ENCODE measurements at places on chromosomes 7 and 10. TPM values are rescaled to one million over a fixed set of nuclear protein-coding genes. Genes with fewer than 3 reads are reported as not detected.

DNA sequence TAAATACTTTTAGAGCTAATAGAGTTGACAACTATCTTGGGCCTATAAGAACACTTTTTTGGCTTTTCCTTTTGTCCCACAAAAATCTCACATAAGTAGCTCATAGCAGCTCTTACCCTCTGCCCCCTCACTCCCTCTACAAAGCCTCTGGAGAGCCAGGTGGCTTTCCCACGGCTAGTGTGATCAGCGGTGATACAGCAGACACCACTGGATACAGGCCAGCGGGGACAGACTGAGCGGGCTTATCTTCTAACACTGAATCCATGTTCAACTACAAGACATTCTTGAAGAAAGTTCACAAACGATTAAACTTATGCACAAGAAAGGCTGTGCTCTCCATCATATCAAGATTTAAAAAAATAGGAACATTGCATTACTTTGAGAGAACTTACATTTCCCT lies 377.2 kb downstream of the PARD3 start:
- DNase-seq = no peak
- no peak overlapping the region for H3K27ac ChIP-seq
- H3K36me3 ChIP-seq = no peaks in the 10 kb centered on the region
- no peaks in the 10 kb centered on the region for H3K27me3 ChIP-seq

DNA sequence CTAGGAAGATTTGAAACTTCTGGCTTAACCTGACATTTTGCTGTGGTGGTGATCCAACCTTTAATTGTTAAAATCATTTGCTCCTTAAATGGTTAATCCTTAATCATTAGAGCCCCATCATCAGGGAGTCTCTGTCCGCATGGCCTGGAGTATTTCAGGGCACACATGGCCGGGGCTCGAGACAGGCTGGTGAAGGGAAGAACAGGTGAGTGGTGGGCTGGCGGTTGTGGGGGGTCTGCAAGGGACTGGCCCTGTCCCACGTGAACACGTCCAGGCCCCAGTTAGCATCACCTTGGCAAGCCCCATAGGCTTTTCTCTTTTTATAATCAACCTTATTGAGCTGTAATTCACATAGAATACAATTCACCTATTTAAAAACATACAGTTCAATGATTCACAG lies 109.5 kb downstream of the DNAJB6 start:
- DNase-seq = no peak
- no peaks in the 10 kb centered on the region for H3K27me3 ChIP-seq
- no peaks in the 10 kb centered on the region for H3K4me1 ChIP-seq
- no peak overlapping the region for H3K27ac ChIP-seq
- H3K36me3 ChIP-seq = no peaks in the 10 kb centered on the region

GRCh38 chr10:124706462-124707143 lies 37.6 kb downstream of the FAM53B start:
- no peak for DNase-seq
- peaks cover 87% of the 10 kb centered on the region for H3K4me1 ChIP-seq
- no peaks in the 10 kb centered on the region for H3K36me3 ChIP-seq
- no peak overlapping the region for H3K4me3 ChIP-seq
- peak overlapping the region; percentile 94 for H3K27ac ChIP-seq

GRCh38 chr7:90698616-90699015 lies 102.5 kb downstream of the CDK14 start:
- no peak overlapping the region for H3K4me3 ChIP-seq
- H3K4me1 ChIP-seq = peaks cover 4% of the 10 kb centered on the region
- no peak for DNase-seq
- H3K27me3 ChIP-seq = no peaks in the 10 kb centered on the region
- H3K36me3 ChIP-seq = no peaks in the 10 kb centered on the region

DNA sequence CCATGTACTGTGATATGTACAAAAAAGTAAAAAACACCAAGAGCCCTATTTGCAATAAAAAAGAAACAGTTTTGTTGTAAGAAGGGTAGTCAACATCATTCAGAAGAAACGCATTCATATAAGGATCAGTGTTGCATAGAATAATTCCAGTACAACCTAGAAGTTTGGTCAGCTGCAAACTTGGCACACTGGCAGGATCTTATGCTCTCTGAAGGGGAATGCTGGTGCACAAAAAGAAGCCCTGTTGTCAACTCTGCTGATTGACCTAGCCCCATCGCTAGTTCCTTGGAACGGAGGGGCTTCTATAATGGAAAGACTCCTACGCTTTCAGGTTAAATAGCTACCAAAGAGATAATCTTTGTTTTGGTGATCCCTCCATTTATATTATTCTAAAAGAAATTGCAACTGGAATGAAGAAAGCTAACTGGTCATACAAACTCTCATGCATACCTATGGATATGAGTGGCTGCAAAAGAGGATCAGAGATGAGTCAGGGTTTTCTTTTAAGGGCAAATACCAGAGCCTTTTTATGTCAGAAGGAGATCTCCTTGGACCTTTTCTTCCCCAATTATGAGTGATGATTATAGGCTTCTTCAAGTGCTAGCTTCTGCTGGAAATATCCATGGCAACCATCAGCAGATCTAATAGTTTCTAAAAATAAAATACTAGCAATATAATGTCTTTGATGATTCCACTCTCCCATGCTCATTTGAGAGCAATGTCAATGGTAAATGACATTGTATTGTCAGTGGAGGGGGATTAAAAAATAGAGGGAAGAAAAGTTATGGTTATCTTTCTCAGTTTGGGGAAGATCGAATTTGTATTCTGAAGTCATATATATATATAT lies 312.4 kb upstream of the CACNA2D1 start:
- no peak overlapping the region for H3K27ac ChIP-seq
- no peaks in the 10 kb centered on the region for H3K36me3 ChIP-seq
- H3K4me3 ChIP-seq = no peak overlapping the region
- H3K27me3 ChIP-seq = no peaks in the 10 kb centered on the region
- H3K4me1 ChIP-seq = no peaks in the 10 kb centered on the region

- H3K4me3 ChIP-seq = no peak overlapping the region
- DNase-seq = no peak
- H3K27ac ChIP-seq = no peak overlapping the region
- H3K4me1 ChIP-seq = no peaks in the 10 kb centered on the region
Measured at GRCh38 chr7:121547544-121548092, 151.5 kb upstream of the FAM3C start.

GRCh38 chr10:11353006-11353896 lies 258.2 kb downstream of the USP6NL start:
- H3K36me3 ChIP-seq = no peaks in the 10 kb centered on the region
- H3K4me1 ChIP-seq = no peaks in the 10 kb centered on the region
- no peak overlapping the region for H3K27ac ChIP-seq
- DNase-seq = no peak
- no peaks in the 10 kb centered on the region for H3K27me3 ChIP-seq
- no peak overlapping the region for H3K4me3 ChIP-seq

GRCh38 chr10:20065814-20066213 lies 249.6 kb downstream of the PLXDC2 start:
- no peak for DNase-seq
- H3K27ac ChIP-seq = no peak overlapping the region
- H3K36me3 ChIP-seq = no peaks in the 10 kb centered on the region
- H3K27me3 ChIP-seq = no peaks in the 10 kb centered on the region
- H3K4me1 ChIP-seq = no peaks in the 10 kb centered on the region
- H3K4me3 ChIP-seq = no peak overlapping the region

DNA sequence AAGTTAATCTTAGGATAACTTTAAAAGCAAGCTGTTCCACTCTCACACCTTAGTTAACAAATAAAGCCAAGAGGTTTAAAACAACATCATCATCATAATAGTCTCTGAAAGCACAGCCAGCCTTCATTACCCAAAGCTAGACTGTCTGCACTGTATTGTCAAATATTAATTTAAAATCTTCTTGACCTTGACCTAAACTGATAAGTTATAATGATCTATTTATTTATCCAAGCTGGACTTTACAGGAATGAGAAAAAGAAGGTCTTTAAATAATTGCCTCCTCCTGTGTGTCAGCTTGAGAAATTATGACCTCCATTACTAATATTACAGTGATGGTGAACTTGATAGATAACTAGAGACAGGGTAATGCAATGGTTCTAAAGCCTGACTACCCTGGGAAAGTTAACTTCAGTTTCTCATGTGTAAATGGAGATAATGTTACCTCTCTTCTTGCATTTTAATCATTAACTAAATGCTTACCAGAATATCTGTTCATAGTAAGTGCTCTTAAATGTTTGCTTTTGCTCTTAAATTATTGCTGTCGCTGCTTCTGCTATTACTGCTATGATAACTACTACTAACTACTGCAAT lies 111.0 kb downstream of the KAT6B start:
- H3K4me3 ChIP-seq = no peak overlapping the region
- no peak overlapping the region for H3K27ac ChIP-seq
- no peaks in the 10 kb centered on the region for H3K27me3 ChIP-seq

Gene FGF8
- not detected for total RNA-seq

- no peak overlapping the region for H3K27ac ChIP-seq
- H3K36me3 ChIP-seq = no peaks in the 10 kb centered on the region
- H3K27me3 ChIP-seq = no peaks in the 10 kb centered on the region
- DNase-seq = no peak
- no peak overlapping the region for H3K4me3 ChIP-seq
Measured at GRCh38 chr7:24972166-24972477, 7.9 kb downstream of the OSBPL3 start.

DNA sequence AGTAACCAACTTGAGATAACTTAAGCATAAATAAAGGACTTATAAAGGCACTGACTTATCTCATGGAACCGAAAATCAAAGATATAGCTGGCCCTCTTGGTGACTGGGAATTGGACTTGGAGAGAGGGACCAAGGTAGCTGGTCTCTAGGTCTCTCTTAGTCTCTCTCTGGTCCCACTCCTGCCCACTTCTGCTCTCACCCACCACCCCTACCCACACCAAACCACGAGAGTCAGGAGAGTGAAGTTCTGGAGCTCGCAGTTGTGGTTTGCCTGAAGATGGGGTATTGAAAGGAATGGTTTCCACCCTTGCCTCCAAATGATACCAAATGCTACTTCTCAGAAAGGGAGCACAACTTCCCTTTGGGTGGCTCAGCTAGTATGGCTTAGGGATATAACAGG lies 216.3 kb downstream of the LRMDA start:
- H3K4me1 ChIP-seq = peaks cover 17% of the 10 kb centered on the region
- DNase-seq = no peak
- H3K27ac ChIP-seq = no peak overlapping the region
- H3K36me3 ChIP-seq = no peaks in the 10 kb centered on the region

Gene LIPJ
- total RNA-seq = 3.4 TPM

DNA sequence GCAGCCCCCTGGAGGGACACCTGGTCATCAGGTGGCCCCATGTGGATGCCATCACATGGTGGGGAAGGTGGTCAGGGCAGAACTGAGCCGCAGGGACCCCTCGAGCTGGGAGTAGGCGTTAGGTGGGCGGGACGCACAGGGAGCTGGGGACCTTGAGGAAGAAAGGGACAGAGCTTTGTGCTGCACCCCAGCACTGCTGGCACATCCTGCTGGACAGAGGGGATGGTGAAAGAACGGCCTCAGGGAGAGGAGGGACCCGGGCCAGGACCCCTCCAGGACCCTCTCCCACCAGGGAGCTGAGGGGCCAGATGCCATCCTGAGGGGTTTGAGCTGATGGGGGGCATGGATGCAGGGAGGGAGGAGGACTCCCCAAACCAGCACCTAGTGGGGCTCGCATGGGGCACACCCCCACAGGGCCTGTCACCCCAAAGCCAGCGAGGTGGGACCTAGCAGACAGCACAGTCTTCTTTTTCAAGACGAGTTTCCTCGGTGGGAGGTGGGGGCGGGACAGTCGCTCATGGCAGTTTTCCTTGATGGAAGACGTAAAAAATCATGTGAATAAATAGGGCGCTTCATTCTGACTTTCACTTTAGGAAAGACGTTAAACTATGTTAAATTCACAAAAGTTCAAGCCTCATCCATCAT lies 43.3 kb downstream of the STK32C start:
- H3K27me3 ChIP-seq = no peaks in the 10 kb centered on the region
- H3K36me3 ChIP-seq = no peaks in the 10 kb centered on the region
- DNase-seq = no peak

- H3K4me3 ChIP-seq = no peak overlapping the region
- DNase-seq = no peak
- H3K36me3 ChIP-seq = no peaks in the 10 kb centered on the region
- H3K27ac ChIP-seq = no peak overlapping the region
Measured at GRCh38 chr7:31935124-31936054, 134.8 kb downstream of the PDE1C start.

DNA sequence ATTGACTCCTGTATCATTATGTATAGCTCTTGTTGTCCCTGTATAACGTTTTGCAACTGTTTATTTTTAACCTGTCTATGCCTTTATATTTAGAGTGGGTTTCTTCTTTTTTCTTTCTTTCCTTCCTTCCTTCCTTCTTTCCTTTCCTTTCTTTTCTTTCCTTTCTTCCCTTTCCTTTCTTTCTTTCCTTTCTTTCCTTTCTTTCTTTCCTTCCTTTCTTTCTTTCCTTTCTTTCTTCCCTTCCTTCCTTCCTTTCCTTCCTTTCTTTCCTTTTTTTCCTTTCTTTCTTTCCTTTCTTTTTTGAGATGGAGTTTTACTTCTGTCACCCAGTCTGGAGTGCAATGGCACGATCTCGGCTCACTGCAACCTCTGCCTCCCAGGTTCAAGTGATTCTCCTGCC lies 5.9 kb downstream of the JAKMIP3 start:
- H3K4me3 ChIP-seq = no peak overlapping the region
- no peaks in the 10 kb centered on the region for H3K36me3 ChIP-seq
- no peak overlapping the region for H3K27ac ChIP-seq
- no peaks in the 10 kb centered on the region for H3K27me3 ChIP-seq
- H3K4me1 ChIP-seq = no peaks in the 10 kb centered on the region

- no peaks in the 10 kb centered on the region for H3K27me3 ChIP-seq
- DNase-seq = no peak
- no peak overlapping the region for H3K4me3 ChIP-seq
- H3K36me3 ChIP-seq = no peaks in the 10 kb centered on the region
- no peaks in the 10 kb centered on the region for H3K4me1 ChIP-seq
- no peak overlapping the region for H3K27ac ChIP-seq
Measured at GRCh38 chr7:157818701-157819454, 482.1 kb downstream of the DNAJB6 start.

Gene OPN4
- total RNA-seq = not detected

- no peak overlapping the region for H3K27ac ChIP-seq
- no peaks in the 10 kb centered on the region for H3K36me3 ChIP-seq
- no peak for DNase-seq
- H3K27me3 ChIP-seq = no peaks in the 10 kb centered on the region
- no peak overlapping the region for H3K4me3 ChIP-seq
Measured at GRCh38 chr10:94496010-94496409, 49.6 kb upstream of the HELLS start.

All from thyroid gland (tissue), 4 donors.